ENCODE measurements at places on chromosomes 11 and 22. TPM values are rescaled to one million over a fixed set of nuclear protein-coding genes. Genes with fewer than 3 reads are reported as not detected.
A peak's percentile ranks its signal among the peaks of the same experiment; 100 is the strongest.

Gene TRPC6
- 0.11 TPM for total RNA-seq

Gene SCGB1D2
- total RNA-seq = not detected

Gene OR5P2
- total RNA-seq = not detected

Gene OR5M8
- total RNA-seq = not detected

- no peak for DNase-seq
Observed at GRCh38 chr11:99449345-99449744, 428.6 kb downstream of the CNTN5 start.

GRCh38 chr11:62823677-62824076, 8.2 kb downstream of the STX5 start:
- DNase-seq = no peak

GRCh38 chr11:122062763-122063162, 53.3 kb downstream of the BLID start:
- DNase-seq = no peak

DNA sequence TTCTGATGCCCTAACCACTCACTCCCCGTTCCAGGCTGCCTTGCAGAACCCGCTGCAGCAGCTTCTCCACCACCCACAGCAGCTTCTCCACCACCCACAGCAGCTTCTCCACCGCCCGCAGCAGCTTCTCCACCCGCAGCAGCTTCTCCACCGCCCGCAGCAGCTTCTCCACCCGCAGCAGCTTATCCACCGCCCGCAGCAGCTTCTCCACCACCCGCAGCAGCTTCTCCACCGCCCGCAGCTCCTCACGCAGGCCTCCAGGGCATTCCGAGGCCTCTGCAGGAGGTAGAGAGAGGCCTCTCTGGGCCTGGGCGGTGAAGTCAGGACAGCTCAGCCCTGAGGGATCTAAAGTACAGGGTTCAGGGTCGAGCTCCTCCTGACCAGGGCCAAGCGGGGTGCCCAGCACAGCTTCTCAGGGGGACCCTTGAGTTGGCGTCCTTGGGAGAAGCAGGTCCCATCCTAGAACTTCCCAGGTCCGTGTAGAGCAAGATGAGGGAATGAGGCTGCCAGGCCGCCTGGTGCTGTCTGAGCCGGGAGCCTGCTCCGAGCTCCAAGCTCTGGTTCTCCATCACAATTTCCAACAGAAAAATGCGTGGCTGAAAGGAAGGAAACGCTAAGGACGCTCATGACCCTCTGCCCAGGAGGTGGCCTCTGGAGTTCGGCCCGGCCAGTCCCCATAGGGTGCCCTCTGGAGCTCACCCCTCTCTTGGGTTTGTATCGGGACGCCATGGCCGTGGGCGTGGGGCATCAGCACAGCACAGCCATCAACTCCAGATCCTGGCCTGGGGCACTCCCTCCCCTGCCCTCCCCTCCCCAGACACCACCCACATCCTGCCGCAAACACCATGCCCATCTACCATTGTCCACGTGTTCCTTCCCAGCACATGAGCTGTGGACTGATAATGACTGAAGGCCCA, 528.6 kb downstream of the BRD1 start:
- DNase-seq = no peak

DNA sequence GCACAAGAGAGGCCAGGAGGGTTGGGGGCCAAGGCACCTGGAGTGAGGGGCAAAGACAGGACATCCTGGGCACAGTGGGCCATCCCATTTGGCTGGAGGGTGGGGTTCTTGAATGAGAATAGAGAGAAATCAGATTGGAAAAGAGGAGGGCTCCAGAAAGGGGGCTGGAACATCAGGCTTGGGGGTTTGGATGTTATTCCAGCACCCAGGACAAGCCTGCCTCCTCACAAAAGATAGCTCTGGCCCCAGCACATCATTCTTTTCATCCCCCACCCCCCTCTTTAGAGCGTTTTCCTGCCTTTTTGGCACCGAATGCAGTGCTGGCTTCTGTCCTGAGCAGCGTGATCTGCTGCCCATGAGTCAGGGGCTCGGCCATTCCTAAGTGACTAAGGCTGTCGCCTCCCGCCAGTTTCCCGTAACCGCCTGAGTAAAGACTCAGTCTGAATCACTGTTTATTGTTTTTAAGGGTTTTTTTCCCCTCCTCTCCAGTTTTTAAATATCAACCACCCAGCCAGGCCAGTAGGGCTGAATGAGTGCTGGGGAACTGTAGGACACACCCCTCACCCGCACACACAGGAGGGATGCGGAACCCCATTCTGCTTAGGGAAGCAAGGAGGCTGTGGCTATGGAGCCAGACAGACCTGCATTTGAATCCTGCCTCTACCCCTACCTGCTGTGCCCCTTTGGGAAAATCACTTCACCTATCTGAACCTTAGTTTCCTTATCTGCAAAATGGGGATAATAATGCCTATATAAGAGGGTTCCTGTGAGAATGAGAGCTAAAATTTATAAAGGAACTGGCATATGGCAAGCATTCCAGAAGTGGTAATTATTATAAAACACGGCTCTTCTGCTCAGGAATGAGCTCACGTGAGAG, 32.4 kb upstream of the NAV2 start:
- DNase-seq = peak; percentile 99

DNA sequence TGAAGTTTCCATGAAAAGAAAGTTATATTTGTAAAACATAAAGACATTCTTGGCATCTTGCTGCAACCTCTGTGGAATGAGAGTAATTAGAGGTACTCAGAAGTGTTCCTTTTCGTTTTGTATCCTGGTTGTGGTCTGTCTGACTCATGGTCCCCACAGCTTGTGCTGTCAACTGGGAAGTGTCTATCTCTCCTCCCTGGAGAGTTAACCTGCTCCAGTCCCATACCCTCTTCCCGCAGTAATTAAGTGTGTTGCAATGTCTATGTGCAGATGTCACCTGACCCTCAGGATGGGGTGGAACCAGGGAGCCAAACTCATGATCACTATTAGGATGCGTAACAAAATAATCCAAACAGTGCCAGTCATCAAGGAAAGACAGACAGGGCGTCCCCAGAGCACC, 23.0 kb upstream of the ZDHHC13 start:
- DNase-seq = peak; percentile 91

GRCh38 chr11:36500315-36500721, 9.8 kb downstream of the TRAF6 start:
- peak; percentile 99 for DNase-seq

- DNase-seq = peak; percentile 41
Observed at GRCh38 chr11:106480581-106481190, 403.2 kb downstream of the AASDHPPT start.
